ENCODE measurements at places on chromosomes 1 and 21. TPM values are rescaled to one million over a fixed set of nuclear protein-coding genes. Genes with fewer than 3 reads are reported as not detected.

The PTGS2 gene
- total RNA-seq = 37.9 TPM

The SPRR2D gene
- 14.5 TPM for total RNA-seq

The PDPN gene
- 18.9 TPM for total RNA-seq

The LEMD1 gene
- not detected for total RNA-seq

The RGS8 gene
- not detected for total RNA-seq

The INSRR gene
- not detected for total RNA-seq

The C1orf141 gene
- not detected for total RNA-seq

The PGLYRP3 gene
- total RNA-seq = 6.0 TPM

The PYHIN1 gene
- total RNA-seq = not detected
